Left ventricle myocardium inferior (tissue), 1 donor: ENCODE measurements at places on chromosomes 12 and 14. TPM values are rescaled to one million over a fixed set of nuclear protein-coding genes. Genes with fewer than 3 reads are reported as not detected.

Gene GZMB
- 0.52 TPM for total RNA-seq

Gene MDGA2
- total RNA-seq, result 0.19 TPM

Gene SERPINA9
- total RNA-seq, result not detected

Gene LBHD2
- total RNA-seq, result not detected

Gene KRT77
- not detected for total RNA-seq

Gene PZP
- 0.36 TPM for total RNA-seq

Gene GNB3
- 7.5 TPM for total RNA-seq

Gene NFATC4
- 20.6 TPM for total RNA-seq

Gene SERPINA12
- not detected for total RNA-seq

Gene LRIG3
- total RNA-seq, result 4.5 TPM

Gene AQP5
- 0.41 TPM for total RNA-seq

Gene AKAP5
- 0.19 TPM for total RNA-seq

Gene RIPK3
- 3.6 TPM for total RNA-seq

Gene SAMD15
- total RNA-seq, result 0.08 TPM

Gene TMEM30B
- total RNA-seq, result 0.22 TPM

Gene DPY19L2
- 52.1 TPM for total RNA-seq

Gene LRRC43
- total RNA-seq, result 0.74 TPM

Gene LMNTD1
- total RNA-seq, result not detected

Gene FOXG1
- not detected for total RNA-seq

Gene NUAK1
- 42.1 TPM for total RNA-seq

Gene CGRRF1
- total RNA-seq, result 21.3 TPM

Gene SMARCD1
- total RNA-seq, result 15.4 TPM

Gene TDRD9
- total RNA-seq, result 4.8 TPM
